Activated naive CD4-positive, alpha-beta T cell treated with Interleukin-2 at 50 U/mL for 16 hours (primary cell): ENCODE measurements at places on chromosomes 12 and 14.
A peak's percentile ranks its signal among the peaks of the same experiment; 100 is the strongest.

DNA sequence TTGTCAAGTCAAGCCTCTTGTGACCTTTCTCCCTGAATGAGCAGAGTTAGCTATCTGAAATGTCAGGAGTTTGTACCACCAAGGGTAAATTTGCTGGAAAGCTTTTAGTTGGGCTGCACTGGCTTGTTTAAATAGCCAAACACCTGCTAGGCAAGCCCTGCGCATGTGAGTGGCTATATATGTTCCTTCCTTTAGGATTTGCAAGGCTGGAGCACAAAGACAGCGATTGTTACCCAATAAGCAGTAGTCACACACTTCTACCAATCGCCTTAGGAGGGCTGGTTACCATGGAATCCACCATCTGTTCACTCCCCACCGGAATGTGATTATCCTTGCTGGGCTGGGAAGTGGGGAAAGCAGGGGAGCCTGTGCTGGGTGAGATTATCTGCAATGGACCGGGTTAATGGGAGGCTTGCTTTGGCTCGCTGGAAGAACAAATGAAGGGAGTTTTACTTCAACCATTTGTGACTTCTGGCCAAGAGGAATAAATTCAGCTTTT lies 102.5 kb downstream of the FGD4 start:
- no peak for DNase-seq

GRCh38 chr14:79809849-79810612 lies 401.3 kb downstream of the DIO2 start:
- no peak for DNase-seq

GRCh38 chr14:85625925-85626585 lies 96.1 kb downstream of the FLRT2 start:
- no peak for DNase-seq

DNA sequence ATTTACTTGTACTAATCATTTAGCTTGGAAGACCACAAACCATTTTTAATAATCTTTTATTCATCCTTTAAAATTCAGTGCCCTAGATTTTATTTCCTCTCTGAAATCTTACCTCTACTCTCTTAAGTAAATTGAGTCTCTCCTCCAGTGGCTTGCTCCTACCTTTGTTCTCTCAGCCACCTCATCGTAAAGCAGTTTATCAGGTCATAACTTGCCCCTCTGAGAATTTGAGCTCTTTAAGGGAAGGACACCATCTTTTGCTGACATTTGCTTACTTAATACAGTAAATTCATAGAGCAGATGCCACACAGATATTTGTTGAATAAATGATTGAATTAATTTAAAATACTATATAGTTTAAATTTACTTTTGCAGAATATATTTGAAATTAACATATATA lies 794.3 kb downstream of the C12orf50 start:
- DNase-seq: no peak

GRCh38 chr12:130083734-130084133 lies 78.5 kb upstream of the FZD10 start:
- DNase-seq: no peak

DNA sequence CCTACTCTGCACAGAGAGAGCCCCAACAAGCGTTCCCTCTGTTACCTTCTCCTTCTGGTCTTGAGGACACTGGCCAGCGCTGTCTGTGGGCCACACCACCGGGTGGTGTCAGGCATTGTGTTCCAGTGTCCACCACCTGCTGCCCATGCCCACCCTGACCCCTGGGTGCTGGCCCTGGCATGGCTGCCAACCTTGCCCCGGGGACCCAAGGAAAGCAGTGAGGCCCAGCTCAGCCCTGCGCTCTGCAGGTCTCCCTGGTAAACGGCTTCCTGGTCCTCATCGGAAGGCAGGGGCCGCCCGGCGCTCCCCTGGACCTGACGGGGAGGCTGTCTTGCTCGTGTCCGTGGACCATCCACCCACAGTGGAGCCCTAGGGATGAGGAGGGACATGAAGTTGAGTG lies 21.8 kb upstream of the MEG3 start:
- DNase-seq: no peak

DNA sequence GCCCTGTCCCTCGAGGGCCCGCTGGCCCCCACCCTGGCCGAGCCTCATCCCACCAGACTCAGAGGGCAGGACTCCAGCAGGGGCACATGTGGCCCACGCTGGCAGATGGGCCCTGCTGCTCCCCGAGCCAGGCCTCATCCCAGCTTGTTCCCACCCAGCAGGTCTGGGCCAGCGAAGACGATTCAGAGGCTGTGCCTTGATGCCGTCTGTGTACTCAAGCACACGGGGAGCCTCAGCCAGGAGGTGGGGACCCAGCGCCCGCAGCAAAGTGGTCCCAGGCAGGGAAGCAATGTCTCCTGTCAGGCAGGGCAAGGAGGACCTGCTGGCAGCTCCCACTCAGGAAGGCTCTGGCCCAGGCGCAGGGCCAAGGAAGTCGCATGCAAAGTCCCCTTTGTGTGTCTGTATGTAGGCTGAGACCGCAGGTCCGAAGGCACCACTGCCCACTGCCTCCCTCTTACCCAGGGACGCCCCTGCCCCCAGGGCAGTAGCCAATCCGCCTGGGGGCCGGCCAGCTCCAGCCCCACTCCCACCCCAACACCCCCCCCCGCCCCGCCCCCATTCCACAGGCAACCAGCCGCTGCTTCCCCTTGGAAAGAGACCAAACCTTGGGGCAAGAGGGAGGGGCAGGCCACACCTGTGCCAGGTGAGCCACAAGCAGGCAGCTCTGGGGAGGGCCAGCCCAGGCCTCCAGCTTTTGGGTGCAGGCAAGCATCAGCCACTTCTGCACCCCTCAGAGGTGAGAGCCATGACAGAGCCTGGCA lies 9.4 kb downstream of the DEGS2 start:
- DNase-seq: no peak

- no peak for DNase-seq
Measured at GRCh38 chr12:42421844-42422779, 96.1 kb downstream of the PPHLN1 start.

- DNase-seq: no peak
Measured at GRCh38 chr12:57810450-57810849, 8.1 kb downstream of the AVIL start.

- DNase-seq: no peak
Measured at GRCh38 chr12:31726575-31726974, 2.2 kb downstream of the AMN1 start.

- DNase-seq: no peak
Measured at GRCh38 chr12:8549381-8549780, 8.7 kb upstream of the CLEC4E start.

DNA sequence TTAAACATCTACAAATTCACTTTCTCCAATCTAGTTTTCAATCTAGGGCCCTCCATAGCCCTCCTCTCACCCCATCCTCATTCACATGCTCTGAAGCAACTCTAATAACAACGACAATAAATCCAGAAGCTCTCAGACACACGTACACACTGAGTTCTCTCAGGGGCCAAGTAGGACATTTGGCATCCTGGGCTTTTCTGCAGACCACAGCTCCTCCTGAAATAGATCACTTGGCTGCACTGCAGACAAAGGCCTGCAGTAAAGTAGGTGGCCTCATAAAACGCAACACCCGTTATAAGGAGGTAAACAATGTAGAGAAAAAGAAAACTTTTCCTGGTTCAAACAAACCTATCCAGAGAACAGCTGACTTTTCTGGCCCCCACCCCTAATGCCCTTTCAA lies 111.2 kb downstream of the TMTC1 start:
- no peak for DNase-seq

DNA sequence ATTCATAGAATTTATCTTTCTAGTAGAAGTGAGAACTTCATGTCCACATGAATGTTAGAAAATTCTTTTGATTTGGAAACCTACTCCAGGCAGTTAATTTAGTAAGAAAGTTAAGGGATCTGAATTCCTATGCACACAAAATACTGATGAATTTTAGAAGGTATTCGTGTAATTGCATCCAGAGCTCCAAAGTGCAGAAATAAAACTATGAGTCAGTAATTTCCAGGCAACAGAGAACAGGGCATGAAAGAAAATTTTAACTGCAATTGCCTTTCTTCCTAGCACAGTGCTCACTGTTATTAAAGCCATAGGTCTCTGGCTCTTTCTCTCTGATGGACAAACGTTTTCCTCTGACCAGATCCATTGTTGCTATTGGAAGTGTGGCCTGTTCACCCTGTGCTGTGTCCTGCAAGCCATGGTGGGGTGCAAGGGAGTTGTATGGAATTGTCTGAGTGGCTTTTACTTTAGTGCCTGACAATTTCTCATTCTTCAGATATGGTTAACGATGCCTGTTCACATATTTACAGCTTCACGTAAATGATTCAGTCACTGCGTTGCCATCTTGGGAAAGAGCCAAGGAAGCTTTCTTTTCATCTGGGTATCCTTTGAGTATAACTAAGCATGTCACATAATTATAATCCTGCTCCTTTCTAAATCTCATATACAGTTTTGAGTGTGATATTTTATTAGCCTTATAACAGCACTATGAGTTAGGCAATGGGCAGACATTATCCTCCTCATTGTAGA lies 145.1 kb downstream of the ACSS3 start:
- DNase-seq: no peak

DNA sequence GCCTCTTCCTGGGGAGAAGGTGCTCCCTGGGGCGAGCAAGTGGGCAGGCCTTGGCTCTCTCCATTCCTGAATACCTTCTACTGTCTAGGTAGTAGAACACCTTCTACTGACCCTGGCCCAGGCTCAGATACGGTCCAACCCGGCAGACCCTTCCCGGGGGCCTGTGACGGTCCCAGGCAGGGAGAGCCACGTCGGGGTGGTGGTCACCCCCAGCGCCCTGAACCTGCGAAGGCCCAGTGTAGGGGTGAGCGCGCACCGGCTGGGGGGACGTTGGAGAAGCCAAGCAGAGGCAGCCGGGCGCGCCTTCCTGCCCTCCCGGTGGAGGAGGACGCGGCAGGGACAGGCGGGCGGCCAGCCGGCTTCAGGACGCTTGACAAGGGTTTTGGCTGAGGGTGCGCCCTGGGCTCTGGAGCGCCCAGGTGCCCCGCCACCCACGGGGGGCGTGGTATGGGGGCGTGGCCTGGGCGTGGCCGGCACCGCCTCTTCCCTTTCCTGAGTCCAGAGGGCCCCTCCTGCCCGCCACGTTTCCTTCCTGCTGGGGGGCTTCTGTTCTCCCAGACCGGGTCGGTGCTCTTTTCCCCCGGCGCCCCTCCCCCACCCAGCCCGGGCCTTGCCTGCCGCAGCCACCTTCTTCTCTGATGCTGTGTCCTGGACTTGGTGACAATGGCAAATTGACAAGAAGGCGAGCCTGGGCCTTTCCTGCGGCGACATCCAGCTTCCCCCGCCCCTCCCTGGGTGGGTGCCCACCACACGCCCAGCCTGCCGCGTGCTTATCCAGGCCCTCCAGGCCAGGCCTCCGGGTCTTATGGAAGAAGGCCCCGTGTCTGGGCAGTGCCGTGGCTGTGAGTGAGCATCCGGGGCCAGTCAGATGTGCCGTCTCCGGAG lies 24.5 kb upstream of the PPP1R13B start:
- DNase-seq: peak; percentile 74

DNA sequence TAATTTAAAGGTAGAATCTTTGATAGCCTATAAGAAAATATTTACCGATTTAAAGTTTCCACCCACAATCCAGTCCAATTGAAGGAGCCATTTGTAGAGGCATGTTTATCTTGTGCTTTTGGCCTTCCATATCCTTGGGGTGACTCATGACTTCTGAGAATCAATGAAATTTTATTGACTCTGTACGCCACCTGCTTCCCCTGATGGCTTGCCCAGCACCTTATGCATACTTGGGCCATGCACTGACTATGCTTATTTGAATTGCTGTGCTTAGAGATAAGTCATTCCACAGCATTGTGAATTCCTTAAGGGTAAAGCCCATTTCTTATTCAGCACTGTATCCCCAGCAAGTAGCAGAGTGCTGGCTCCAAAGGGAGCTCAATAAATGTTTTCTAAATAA lies 954.8 kb upstream of the SEL1L start:
- DNase-seq: no peak

DNA sequence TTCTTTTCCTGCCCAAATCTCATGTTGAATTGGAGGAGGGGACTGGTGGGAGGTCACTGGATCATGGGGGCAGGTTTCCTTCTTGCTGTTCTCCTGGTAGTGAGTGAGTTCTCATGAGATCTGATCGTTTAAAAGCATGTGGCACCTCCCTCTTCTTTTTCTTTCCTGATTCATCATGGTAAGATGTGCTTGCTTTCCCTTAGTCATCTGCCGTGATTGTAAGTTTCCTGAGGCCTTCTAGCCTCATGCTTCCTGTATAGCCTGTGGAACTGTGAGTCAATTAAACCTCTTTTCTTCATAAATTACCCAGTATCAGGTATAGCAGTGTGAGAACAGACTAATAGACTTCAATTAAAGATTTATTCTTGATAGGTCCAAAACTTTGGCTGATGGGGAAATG lies 83.5 kb downstream of the CAND1 start:
- DNase-seq: no peak

DNA sequence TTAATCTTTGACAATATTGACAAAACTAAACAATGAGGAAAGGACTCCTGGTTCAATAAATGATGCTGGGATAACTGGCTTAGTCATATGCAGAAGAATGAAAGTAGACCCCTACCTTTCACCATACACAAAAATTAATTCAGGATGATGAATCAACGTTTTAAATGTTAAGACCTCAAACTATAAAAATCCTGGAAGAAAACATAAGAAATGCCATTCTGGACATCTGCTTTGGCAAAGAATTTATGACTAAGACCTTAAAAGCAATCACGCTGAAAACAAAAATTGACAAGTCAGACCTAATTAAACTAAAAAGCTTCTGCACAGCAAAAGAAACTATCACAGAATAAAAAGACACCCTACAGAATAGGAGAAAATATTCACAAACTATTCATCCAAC lies 97.4 kb downstream of the LMNTD1 start:
- DNase-seq: no peak

DNA sequence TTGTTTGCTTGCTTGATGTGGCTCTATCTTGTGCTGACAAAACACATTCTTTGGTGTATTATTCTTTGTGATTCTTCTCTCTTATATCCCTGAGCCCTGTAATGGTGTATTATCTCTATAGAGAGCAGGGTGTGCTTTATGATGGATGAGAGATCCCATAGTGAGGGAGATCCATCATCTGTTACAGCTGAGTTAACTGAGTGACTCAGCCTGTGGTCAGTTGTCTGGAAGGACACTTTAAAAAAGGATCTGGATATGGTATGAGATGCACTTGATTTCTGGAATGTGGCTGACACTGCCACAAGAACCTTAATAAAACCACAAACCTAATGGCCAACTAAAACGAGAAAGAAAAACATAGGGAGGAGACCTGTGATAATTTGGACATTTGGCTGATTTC lies 461.4 kb upstream of the SYT1 start:
- no peak for DNase-seq

GRCh38 chr12:89927226-89927698 lies 218.6 kb upstream of the ATP2B1 start:
- DNase-seq: no peak

GRCh38 chr12:14846876-14847580 lies 3.7 kb upstream of the ART4 start:
- no peak for DNase-seq

- DNase-seq: no peak
Measured at GRCh38 chr14:101226265-101226602, 322.7 kb upstream of the RTL1 start.

- no peak for DNase-seq
Measured at GRCh38 chr12:67645601-67646000, 2.9 kb upstream of the DYRK2 start.

GRCh38 chr12:24937553-24938244 lies 11.2 kb downstream of the BCAT1 start:
- no peak for DNase-seq
